Stimulated activated CD8-positive, alpha-beta memory T cell treated with anti-CD3 and anti-CD28 coated beads, Interleukin-2, amount 100 ng/mL, for 1 hour (primary cell): ENCODE measurements at places on chromosomes 4 and X.

- DNase-seq: no peak
Observed at GRCh38 chr4:42142591-42142990, 9.9 kb downstream of the BEND4 start.

DNA sequence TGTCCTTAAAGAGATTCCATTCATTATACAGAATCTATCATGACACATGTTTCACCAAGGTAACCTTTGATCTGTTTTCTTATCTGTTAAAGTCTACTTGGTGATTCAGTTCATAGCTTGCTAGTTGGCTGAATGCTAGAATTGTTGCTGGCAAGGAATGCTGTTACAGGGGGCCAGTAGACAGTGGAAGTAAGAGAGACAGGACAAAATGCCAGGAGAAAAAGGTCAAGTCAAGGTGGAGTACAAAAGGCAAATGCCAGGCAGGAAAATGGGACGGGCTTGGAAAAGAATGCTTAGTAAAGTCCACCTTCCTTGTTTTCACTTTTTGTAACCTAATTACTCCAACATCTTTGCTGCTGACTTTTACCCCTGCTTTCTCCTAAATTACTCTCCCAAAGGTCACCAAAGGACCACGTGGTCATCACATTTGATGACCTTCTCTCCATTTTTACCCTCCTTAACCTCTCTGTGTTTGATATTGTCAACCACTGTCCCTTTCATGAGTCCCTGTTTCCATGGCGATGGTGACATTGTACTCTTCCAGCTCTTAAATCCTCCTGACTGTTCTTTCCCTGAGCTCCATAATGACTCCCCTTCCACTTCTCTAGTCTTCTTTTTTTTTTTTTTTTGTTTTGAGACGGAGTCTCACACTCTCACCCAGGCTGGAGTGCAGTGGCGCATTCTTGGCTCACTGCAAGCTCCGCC is 24.5 kb upstream of the TAPT1 start:
- no peak for DNase-seq

GRCh38 chr4:185723631-185724260 is 88.2 kb downstream of the SORBS2 start:
- no peak for DNase-seq

DNA sequence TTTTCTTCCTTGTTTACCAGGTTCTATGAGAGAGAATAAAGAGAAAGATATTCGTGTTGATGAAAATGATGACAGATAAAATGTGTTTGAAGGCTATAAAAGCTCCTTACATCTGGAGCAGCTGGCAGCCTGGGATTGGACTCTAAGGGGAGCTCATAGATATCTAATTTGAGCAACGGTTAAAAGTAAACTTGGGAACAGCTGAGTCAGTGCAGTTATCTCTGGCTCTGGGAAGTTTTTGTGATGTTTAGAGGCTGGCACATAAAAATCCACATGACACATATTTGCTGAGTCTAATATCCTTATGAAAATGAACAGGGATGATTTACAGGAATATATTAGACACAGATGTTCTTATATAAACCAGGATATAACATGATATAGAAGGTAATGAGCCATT is 331.8 kb upstream of the TENM3 start:
- DNase-seq: no peak

GRCh38 chrX:139506333-139506732 is 24.2 kb upstream of the F9 start:
- DNase-seq: no peak

- DNase-seq: no peak
Observed at GRCh38 chr4:153166716-153167501, 37.3 kb upstream of the TRIM2 start.

GRCh38 chr4:29722253-29722652 is 997.9 kb upstream of the PCDH7 start:
- DNase-seq: no peak

GRCh38 chr4:75057369-75057768 is 124.5 kb downstream of the PARM1 start:
- DNase-seq: no peak

DNA sequence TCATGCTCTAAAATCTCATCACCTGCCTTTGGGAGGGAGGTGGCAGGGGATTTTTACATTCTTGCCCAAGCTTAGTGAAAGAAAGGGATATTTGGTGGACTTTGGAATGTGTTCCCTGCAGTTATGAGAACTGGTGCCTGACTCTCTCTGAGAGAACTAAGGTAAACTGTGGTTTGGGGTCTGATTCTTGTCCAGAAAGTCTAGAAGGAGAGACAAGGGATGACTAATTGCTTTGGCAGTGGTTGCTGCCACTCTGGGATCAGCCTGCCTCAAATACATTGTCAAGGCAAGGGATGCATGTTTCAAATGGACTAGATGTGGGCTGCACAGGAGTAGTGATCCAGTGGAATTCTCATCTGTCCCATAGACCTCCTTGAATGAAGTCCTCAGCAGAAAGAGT is 115.2 kb downstream of the DDIT4L start:
- no peak for DNase-seq

DNA sequence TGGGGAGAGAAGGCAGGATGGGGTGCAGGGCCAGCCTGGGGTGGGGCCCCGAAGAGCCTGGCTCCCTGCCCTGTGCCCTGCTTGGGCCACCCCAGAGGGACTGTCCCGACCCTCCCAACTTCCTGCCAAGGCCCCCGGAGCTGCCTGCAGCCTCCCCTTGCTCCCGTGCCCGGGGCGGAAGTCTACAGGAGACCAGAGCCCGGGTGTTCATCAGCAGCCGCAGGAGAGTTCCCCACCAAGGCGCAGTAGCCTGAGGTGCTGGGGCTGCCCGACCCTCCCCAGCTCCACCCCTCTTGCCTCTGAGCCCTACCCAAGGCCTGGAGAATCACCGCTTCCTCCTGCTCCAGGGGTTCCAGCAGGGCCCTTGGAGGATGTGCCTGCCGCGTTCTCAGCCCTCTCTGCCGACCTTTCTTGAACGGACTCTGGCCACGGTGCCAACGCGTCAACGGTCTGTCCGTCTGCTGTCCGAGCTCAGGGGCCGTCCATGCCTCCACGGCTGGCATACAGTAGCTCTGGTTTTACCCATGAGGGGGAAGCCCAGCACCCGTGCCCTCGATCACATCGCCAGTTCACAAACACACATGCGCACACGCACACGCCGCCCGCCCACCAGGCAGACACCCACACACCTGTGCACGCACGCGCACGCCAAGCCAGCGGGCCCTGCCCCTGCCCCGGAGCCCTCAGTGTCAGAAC is 36.0 kb upstream of the SPON2 start:
- no peak for DNase-seq

DNA sequence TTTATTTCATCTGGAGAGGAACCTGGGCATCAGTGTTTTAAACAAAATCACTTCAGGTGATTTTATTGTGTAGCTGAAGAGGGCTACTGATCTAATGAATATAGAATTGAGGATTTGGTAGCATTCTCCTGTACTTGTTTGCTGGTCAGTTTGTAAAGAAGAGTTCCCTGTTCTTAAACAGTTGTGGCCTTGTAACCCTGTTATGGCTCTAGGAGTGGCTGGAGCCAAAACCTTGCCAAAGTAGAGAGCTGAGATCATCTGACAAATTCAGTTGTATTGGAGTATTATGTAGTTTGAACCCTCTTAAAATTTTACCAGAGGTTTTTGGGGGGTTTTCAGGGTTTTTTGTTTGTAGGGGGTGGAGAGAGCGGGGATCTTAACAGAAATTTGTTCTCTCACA is 36.5 kb downstream of the USP9X start:
- no peak for DNase-seq

- DNase-seq: no peak
Observed at GRCh38 chr4:119498527-119498926, 130.1 kb downstream of the PDE5A start.

DNA sequence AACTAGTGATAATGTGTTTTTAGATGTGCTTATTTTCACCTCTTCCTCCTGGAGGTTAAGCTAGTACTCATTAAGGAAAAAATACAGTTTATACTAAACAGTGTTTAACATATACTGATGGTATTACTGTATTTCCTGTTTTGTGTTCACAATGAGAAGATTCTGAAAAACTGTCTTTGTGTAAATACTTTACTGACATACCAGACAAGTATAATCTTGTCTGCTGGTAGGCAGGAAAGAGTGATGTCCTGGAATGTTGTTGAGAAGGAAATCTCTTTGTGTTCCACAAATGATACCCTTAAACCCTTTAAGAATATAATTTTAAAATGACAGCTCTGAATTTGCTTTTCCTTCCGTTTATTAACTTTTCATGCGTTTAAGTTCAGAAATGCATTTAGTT is 205.5 kb upstream of the NUDT6 start:
- DNase-seq: no peak

GRCh38 chrX:42857766-42858165 is 79.8 kb upstream of the PPP1R2C start:
- DNase-seq: no peak

- DNase-seq: no peak
Observed at GRCh38 chr4:2817701-2818350, 24.9 kb downstream of the SH3BP2 start.

DNA sequence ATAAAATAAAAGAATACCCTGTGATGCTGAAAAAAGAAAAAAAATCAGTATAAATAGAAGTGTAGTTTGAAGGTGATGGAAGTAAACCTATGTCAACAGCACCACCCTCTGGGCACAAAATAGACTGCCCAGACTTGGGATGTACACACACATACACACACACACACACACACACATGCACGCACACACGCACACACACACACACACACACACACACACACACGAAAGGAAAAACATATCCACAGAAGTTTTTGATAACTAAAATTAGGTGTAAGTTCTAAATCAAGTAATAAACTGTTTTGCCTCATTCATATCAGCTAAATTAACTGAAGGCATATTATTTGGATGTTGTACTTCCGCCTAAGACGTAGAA is 40.5 kb downstream of the ANXA5 start:
- DNase-seq: no peak

- no peak for DNase-seq
Observed at GRCh38 chr4:7795983-7796382, 143.7 kb downstream of the AFAP1 start.

DNA sequence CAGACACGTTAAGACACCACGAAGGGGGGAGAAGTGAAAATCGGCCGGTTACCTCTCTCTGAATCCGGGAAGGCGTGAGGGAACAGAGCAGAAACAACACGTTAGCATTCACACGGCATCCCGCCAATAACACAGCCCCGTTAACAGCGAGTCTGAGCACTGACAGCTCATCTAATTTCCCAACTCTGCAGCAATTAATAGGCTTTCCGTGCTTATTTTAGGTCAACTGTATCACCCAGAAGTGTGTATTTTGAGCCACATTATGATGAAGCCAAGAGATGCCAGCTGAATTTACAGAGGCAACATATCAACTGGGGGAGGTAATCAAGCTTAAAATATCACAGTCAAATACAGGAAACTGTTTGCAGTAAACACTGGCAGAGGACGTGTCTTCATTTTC is 92.6 kb downstream of the NSUN7 start:
- DNase-seq: no peak

GRCh38 chr4:24511371-24512063 is 72.8 kb downstream of the DHX15 start:
- DNase-seq: no peak

GRCh38 chrX:38400389-38400910 is 48.0 kb downstream of the OTC start:
- DNase-seq: no peak

DNA sequence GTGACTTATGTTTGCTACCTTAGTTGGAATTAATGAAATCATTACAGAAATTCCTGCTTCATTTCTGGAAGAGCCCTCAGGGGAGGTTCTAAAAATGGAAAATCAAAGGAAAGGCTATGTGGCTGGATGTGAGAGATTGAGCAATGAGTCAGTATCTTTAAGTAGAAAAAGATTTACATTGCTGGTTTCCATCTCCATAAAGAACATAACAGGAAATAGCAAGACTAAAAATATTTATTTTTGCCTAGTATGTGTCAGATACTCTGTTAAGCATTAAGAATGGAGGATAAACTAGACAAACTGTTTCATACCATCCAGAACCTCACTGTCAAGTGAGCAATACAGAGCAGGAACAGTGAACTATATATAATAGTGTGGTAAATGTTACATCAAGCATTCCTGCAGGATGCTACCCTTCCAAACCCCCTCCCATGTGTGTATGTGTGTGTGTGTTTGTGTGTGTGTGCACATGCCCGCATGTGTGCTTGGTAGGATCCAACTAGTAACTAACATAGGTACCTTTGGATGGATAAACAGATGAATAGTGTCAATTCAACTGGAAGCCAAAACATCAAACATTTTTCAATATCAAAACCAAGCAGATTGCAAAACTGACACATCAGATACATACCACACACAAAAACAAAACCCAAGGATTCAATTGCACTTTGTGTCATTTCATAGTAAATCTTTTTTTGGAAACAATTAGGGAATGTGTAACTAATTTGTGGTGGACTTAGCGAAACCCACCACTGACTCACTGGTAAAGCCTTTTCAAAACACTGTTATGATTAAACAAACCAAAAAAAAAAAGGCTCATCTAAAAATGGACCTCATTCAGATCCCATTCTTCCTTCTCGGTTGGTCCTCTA is 223.4 kb downstream of the SHROOM3 start:
- DNase-seq: no peak

DNA sequence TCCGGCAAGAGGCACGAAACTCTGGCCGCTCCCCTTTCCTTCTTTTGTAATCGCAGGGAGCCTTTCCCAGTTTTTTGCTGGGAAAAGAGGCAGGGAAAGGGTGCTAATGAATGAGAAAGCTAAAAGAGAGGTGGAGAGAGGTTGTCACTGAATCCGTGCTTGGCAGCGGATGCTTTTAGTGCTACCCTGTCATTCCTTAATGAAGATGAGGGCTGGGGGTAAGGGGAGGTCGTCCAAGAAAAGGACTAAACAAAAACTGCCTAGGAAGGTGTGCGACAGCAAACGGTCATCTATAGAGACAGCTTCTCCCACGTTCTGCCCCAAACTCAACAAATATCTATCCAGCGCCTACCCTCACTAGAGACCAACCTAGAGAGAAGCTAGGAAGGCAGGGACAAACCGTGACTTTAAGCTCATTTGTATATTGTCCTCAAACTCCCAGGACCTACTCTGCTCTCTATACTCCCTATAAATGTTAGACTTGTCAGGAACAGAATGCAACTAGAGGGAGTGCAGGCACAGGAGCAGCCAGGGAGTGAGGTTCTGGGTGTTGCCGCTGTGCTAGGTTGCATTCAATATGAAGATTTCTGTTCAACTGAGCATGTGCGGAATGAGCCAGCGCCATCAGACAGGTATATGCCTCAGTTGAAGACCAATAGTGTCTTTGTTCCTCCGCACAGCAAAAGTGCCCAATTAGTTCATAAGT is 777 bp upstream of the CASK start:
- no peak for DNase-seq

- no peak for DNase-seq
Observed at GRCh38 chr4:121360495-121360894, 20.3 kb downstream of the QRFPR start.

- no peak for DNase-seq
Observed at GRCh38 chrX:115719171-115719570, 158.2 kb downstream of the PLS3 start.

- DNase-seq: no peak
Observed at GRCh38 chrX:16476692-16477091, 173.3 kb upstream of the S100G start.

GRCh38 chr4:57119054-57119651 is 9.0 kb upstream of the IGFBP7 start:
- no peak for DNase-seq

GRCh38 chr4:146182443-146182842 is 6.9 kb downstream of the LSM6 start:
- no peak for DNase-seq
